ENCODE measurements at places on chromosomes 4 and X.

DNA sequence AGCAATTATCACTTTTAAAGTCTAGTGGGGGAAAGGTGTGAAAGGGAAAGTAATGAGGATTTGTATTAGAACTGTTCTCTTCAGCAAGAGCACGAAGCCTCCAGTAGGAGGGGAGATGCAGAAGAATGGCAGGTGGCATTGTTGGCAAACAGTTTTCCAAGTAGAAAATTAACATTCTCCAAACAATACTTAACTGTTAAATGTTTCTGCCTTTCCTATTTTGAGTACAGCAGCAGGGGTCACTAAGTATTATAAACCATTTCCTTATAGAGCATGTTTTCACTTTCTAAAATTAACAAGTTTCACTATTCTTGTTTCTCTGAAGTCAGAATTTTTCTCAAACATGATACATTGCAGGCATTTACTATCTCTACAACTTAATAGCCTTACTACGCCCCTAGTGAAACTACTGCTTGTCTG, 58.7 kb downstream of the LEF1 start:
- DNase-seq, result no peak

DNA sequence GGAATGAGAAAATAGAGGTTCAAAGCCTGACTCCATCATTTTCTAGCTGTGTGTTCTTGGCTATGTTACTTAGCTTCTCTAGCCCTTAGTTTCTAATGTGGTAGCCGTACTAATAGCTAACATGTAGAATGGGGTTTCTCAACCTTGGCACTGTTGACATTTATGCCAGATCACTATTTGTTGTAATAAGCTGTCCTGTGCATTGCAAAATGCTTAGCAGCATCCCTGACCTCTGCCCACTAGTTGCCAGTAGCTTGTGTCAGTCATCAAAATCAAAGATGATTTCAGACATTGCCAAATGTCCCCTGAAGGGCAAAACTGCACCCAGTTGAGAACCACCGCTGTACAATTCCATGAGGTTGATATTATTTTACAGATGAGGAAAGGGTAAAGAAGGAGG, 18.3 kb upstream of the ADAMTS3 start:
- no peak for DNase-seq

- no peak for DNase-seq
These were observed 3.7 kb downstream of the MMRN1 start for GRCh38 chr4:89898304-89898716.

DNA sequence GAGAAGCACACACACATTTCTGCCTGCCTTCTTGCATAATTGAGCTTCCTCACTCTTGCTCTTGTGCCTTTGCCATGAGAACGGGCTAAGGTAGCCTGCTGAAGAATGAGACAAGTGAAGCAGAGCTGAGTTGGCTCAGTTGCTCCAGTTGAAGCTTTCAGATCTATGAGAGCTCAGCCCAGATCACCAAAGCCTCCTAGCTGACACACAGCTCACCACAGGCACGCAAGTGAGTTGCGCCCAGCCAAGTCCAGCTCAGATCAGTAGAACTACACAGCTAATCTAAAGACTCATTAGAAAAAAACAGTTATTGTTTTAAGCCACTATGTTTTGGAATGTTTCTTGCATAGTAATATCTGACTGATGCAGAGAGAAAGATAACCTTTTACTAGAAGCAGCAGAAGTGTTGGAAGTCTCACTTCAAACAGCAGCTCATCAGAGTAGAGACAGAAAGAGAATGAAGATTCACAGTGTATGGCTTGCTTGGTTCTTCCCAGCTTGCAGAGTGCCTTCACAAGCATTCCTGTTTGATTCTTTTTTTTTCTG, 362.4 kb downstream of the MID1IP1 start:
- DNase-seq, result no peak
